ENCODE measurements at places on chromosomes 3 and 15.

DNA sequence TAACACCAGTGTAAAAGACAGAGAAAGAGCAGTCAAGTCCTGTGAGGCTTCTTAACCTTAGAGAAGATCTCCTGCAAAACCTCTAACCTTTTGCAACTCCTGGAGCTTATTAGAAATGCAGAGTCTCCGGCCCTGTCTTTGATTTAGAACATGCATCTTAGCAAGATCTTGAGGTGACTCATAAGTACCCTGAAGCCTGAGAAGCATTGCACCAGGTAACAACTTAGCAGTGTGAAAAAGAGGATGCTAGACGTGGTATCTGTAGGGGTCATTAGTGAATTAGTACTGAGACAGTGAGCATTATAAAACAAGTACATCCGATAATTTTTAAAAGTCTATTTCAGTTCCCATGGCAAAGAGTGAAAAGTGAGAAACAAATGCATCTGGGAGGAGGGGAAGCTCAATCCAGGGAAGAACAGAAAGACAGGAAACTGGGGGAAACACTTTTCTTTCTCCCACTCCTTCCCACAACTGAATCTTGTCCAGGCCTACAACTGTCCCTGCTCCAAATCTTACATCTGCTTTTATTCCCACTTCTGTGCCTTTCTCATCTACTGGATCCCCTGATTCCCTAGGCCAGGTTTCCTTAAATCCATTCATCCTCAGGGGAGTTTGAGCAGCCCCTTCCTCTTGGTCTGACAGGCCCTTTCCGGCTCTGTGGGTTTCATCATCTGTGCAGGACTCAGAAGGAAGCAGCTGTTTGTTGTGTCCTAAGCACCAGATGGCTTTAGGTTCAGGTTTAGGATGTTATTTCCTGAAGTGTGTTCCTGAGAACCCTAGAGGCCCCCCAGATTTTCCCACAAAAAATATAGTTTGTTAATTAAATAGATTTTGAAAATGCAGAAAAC lies 128.1 kb upstream of the IL12A start:
- no peak for DNase-seq

DNA sequence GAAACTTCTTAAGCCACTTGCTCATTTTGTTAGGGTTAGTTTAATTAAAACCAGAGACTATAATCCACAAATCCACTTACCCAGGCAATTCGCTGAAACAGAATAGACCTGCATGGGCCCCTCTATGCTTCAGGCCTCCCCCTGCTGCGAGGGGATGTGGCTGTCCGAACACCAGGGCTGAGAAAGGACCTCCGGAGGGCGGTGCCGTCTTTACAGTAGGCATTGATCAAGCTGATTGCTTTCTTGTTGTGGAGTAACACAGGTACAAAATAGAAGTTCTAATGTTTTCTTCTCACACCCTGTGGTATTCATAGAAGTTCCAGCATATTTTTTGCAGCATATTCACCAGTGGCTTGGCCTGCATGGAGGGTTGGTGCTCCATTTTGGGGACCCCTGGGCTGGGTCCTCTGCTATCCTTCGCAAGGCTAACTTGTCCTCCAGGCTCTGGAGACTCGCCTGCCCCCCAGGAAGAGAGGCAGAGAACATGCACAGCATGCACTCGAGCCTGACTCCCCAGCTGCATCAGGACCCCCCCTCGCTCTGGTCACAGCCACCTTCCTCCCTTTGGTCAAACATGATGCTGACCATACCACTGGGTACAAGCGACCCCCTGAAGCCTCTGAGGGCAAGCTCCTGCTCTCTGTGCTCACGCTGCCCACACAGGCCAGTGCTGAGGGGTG lies 55.3 kb downstream of the TPRA1 start:
- DNase-seq = no peak

DNA sequence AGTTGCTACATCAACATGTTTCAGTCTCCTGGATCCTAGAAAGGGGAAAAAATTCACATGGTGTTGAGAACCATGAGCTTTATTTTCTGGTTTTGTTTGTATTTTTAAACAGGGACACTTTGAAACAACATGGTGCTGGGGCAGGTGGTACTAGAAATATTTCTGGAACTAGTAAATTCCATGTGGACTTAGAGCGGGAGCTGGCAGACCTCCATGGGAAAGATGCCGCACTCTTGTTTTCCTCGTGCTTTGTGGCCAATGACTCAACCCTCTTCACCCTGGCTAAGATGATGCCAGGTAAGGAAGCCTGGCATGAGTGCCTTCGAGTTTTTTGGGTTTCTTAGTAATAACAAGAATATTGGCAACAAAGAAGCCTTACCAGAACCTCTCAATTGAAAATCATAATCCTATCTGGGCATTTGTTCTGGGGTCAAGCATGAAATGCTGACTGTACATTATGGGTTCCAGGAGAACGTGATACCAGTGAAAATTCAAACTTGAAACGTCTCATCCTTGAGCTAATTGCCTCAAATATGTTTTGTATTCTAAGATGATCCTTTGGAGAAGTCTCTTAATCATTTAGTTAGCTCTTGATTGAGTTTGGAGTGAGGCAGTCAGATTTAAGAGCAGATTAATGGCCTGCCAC lies 7.9 kb downstream of the ALAS1 start:
- no peak for DNase-seq

DNA sequence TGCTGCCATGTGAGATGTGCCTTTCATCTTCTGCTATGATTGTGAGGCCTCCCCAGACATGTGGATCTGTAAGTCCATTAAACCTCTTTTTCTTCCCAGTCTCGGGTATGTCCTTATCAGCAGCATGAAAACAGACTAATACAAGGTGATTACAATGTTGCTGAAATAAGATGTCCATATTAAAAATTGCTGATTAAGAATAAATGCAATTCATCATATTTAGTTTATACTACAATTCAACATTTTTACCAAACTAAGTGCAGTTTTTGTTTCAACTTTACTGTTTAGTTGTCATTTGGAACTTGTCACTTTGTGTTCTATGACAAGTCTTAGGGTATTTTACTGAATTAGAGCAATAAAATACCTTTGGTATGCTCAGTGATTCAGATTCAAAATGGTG lies 127.6 kb upstream of the TMCO5A start:
- no peak for DNase-seq

GRCh38 chr3:185225523-185225922 lies 28.3 kb downstream of the EHHADH start:
- no peak for DNase-seq

DNA sequence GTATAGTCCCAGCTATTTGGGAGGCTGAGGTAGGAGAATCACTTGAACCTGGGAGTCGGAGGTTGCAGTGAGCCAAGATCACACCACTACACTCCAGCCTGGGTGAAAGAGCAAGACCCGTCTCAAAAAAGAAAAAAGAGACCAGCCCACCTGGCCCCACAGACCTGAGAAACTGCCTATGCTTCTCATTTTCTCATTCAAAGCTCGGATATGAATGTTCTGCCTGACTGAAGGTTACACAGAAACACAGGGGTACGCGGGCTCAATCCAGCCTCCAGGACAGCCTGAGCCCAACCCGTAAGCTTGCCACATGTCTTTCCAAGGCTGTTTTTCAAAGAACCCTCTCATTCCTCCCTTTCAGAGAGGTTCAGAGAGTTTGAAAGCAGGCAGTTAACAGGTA lies 9.7 kb upstream of the LRRC15 start:
- DNase-seq = no peak

GRCh38 chr3:149955449-149955848 lies 15.2 kb downstream of the PFN2 start:
- DNase-seq = no peak

Data from stimulated activated naive CD8-positive, alpha-beta T cell treated with anti-CD3 and anti-CD28 coated beads, Interleukin-15, amount 100 ng/mL, for 72 hours (primary cell).